D341Med (cell line): ENCODE measurements at places on chromosomes 4 and X.
A peak's percentile ranks its signal among the peaks of the same experiment; 100 is the strongest.

GRCh38 chr4:8319731-8320385 lies 50.3 kb downstream of the HTRA3 start:
- DNase-seq: no peak

DNA sequence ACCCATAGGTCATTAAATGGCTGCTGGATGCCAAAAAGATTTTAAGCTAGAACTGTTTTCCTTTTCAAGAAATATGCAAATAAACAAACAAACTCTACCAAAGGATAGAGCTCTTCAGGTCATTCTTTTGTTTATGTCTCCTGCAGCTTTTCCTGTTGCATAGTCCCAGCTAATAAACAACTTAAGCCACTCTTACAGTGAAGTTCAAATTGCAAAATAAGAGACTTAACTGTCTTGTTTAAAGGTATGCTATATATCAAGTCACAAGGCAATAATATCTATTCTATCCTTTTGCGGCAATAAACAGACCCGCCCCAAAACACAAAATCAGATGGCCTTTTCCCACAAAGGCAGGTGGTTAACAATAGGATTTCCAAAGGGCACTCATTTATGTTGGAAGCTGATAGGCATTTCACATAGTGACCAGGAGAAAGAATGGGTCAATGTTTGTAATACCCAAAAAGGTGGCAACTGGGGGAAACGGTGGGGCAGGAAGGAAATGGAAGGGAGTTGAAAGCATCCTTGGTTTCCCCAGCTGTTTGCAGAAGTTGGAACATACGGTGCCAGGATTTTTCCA lies 15.3 kb downstream of the HAND2 start:
- DNase-seq: no peak

DNA sequence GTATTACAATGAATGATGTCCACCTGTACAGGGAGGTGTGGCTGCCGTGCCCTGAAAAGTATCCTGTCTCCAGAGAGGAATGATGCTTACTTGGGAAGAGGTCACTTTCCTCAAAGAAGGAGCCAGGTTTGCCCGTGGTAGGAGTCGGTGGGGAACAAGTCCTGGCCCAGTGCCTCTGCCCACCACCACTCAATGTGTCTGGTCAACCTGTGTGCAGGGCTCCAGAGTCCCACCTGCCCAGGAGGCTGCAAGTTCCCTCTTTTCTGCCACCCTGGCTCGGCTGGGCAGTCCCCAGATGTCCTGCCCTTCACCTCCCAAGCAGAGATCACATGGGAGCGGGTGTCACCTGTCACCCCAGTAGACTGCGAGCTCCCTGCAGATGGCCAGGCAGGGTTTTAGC lies 75.4 kb upstream of the C4orf50 start:
- no peak for DNase-seq

GRCh38 chrX:132331532-132331931 lies 112.3 kb upstream of the RAP2C start:
- no peak for DNase-seq

- DNase-seq: no peak
These were observed 81.6 kb downstream of the GPAT3 start for GRCh38 chr4:83617371-83618035.

DNA sequence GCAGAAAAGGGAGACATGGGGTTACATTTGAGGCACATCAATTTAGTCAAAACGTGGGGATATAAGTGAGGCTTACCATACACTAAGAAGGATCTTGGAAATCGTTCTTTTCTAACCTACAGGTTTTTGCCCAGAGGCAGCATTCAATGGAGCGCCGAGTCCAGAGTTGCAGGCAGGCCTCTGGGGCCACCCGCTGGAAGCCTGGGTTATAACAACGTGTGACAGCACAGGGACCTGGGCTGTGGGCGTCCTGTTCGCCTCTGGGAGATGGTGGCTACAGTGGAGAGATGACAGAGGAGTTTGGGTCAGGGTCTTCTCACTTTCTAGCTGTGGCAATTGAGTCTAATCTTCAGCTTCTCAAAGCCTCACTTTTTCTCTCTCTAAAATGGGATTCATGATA lies 53.9 kb downstream of the ENPP6 start:
- DNase-seq: peak; percentile 73

DNA sequence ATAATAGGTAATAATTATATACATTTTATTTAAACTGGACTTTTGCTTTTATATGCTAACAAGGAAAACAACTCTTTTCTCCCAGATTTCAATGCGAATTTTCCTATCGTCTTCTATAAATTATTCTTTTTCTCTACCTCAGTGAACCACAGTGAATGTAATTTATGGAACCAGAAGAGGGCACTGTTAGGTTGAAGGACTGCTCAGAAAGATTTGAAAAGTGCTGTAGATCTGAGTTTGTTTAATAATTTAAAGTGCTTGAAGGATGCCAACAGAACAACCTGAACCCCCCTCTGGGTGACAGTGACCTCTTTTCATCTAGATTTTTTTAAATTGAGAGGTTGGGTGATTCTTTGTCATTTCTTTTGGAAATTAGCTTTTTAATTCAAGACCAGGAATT lies 54.9 kb downstream of the PHOX2B start:
- DNase-seq: peak; percentile 44

DNA sequence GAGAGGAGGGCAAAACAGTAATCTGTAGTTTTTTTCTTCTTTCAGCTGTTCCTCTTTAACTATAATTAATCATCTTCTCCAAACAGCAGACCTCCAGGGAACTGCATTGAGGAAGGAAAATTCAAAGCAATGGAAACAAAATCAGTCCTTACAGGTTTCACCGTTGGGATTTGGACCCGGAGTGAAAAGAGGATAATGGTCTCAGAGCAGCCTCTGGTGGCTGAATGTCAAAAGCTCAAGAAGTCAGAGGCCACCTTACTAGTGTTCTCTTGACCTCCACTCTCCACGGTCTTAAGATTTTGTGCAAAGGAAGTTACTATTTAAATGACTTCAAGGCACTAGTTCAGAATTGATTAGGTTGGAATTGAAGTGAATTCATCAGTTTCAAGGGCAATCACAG lies 16.0 kb upstream of the MID1 start:
- peak; percentile 31 for DNase-seq

DNA sequence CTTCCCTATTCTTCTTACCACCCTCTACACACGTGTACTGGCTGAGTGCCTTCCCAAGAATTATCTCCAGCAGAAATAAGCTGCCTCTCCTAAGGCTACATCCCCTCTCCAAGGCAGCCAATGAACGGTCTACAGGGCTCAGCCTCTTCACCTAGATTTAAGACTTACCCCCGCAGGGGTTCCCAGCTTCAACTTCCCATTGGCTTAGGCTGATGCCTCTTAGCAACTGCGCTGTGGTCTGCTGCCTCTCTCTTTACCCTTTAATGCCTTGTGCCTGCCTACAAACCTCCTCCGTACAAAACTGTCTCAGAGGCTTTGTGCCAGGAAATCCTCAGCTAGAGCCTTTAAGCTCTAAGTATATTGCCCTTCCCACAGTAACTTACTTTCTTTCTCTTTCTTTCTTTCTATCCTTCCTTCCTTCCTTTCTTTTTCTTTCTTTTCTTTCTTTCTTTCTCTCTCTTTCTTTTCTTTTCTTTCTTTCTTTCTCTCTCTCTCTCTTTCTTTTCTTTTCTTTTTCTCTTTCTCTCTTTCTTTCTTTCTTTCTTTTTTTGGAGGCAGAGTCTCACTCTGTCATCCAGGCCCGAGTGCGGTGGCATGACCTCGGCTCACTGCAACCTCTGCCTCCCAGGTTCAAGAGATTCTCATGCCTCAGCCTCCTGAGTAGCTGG lies 15.1 kb upstream of the PIGA start:
- DNase-seq: peak; percentile 53

DNA sequence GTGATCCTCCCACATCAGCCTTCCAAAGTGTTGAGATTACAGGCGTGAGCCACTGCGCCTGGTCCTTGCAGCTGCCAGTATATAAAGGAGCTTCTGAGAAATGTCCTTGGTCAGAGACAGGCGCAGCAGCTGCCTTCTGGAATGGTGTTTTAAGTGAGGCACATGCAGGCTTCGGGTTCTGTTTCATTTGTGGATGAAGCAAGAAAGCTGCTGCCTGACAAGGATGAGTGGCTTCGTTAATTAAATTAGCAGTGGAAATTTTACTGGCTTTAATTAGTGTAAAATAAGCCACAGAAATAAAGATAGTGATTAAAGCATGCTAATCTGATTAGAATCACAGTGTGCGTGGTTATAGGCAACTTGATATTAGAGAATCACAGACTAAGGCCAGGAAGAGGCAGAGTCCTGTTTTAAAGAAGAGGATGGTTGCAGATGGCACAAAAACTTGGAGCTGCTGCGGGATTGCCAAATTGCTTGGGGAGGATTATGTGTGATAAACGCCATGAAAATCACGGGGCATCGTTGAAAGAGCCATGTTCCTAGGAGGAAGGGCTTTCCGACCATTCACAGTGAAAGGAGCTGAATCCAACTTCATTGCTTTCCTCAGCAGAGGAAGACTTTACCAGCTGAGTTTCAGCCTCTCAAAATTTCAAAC lies 348.4 kb upstream of the FAT1 start:
- DNase-seq: peak; percentile 71

DNA sequence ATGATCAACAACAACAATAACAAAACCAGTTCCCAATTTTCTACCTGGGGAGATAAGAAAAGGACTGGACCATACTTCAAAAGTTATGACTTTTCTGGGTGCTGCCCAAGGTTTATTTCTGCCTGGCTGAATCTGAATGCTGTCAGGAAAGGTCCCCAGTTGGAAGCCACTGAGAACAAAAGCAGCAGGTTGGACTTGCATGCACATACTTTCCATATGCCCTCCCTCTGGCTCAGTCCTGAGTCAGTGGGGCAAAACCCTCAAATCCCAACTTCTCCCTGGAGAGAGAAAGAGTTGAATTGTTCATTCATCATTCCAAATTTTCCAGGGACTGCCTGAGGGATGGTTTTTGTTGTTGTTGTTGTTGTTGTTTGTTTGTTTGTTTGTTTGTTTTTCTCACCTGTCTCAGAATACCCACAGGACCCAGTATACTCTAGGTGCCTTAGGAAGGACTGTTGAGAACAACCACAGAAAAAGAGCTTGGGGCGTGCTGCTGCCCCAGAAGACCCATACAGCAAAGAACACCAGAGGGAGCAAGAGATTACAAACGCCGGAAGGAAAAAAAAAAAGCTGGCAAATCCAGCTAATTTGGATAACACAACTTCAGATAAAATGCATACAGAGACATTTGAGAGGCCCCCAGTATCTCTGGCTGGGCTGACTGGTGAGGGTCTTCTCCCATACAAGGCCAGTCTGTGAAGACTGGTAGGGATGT lies 138.9 kb upstream of the INPP4B start:
- peak; percentile 71 for DNase-seq

DNA sequence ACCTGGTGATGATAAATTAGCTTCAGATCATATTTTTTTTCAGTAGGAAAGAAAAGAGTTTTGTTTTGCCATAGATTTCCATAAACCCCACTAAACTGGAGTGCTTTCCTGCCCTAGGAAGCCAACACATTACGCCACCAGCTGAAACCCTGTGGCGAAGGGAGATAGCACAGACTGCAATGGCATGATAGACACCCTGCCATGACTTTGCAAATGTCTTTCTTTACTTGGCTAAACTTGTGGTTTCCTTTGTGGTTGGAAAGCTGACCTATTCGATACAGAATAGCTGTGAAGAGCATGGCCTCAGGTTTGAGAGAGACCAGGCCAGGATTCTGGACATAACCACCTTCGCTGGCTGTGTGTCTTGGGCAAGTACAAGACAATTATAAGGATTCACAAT lies 19.1 kb downstream of the MFAP3L start:
- no peak for DNase-seq

DNA sequence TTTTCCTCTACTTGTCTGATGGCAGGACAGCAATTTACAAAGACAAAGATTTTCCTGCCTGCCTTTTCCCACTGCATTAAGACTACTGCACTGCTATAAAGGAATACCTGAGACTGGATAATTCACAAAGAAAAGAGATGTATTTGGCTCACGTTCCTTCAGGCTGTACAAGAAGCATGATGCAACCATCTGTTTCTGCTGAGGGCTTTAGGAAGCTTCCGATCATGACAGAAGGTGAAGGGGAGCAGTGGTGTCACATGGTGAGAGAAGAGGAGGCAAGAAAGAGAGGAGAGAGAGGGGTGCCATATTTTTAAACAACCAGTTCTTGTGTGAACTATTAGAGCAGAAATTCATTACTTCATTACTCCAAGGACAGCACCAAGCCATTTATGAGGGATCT lies 617.1 kb upstream of the HTR2C start:
- DNase-seq: no peak

- DNase-seq: no peak
These were observed 337.7 kb downstream of the PCDH19 start for GRCh38 chrX:100072336-100072735.

- no peak for DNase-seq
These were observed 21.0 kb upstream of the TMSB15B start for GRCh38 chrX:103941201-103941975.

GRCh38 chr4:86788826-86789225 lies 60.4 kb downstream of the SLC10A6 start:
- DNase-seq: no peak

- no peak for DNase-seq
These were observed 26.3 kb downstream of the AFF1 start for GRCh38 chr4:86961116-86961515.

DNA sequence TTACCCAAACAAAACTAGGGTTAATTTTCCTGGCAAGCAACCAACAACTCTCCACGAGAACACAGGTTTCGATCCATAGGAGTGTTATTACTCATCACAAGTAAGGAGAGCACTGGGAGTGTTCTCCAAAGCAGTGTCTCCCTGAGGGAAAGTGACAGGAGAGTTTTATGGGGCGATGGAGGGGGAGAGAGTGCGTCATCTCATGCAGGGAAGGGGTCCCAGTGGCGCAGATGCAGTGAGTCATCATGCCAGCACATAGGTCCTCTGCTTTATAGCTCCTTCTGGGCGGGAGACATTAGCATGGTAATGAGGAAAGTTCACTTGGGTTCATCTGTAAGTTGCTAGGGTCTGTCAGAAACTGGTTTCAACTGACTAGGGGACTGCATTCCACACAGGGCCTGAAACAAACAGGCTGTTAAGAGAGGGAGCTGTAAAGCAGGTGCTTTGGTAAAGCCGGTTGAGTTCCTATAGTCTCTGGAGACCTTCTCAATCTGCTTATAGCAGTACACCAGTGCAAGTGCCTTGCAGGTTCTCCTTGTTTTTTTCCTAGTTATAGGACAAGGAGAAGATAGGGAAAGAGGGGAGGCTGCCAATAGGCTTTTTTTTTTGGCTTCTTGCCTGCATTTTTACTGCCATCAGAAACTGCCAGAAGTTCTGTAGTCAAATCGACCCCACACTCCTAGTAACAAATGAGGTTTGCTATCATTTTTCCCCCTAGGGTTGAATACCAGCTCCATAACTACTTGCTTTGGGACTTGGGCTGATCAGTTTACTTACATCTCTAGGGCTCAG lies 12.8 kb upstream of the BOD1L1 start:
- peak; percentile 55 for DNase-seq

GRCh38 chr4:12692815-12693214 lies 791.3 kb downstream of the RAB28 start:
- no peak for DNase-seq

DNA sequence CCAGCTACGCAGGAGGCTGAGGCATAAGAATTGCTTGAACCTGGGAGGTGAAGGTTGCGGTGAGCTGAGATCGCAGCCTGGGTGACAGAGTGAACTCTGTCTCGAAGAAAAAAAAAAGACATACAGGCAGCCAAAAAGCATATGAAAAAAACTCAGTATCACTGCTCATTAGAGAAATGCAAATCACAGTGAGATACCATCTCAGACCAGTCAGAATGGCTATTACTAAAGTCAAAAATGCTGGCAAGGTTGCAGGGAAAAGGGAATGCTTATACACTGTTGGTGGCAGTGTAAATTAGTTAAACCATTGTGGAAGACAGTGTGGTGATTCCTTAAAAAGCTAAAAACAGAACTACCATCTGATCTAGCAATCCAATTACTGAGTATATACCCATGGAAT lies 123.1 kb downstream of the CHIC2 start:
- no peak for DNase-seq
